CD4-positive, alpha-beta memory T cell (primary cell): ENCODE measurements at places on chromosomes 12 and 14. TPM values are rescaled to one million over a fixed set of nuclear protein-coding genes. Genes with fewer than 3 reads are reported as not detected.

- H3K4me1 ChIP-seq: peaks cover 11% of the 10 kb centered on the region
- no peak overlapping the region for H3K4me3 ChIP-seq
- no peaks in the 10 kb centered on the region for H3K36me3 ChIP-seq
- DNase-seq: no peak
- H3K27ac ChIP-seq: no peak overlapping the region
These were observed 217.9 kb downstream of the CRADD start for GRCh38 chr12:93895089-93895445.

The RHEBL1 gene
- total RNA-seq: 2.9 TPM

- H3K4me1 ChIP-seq: no peaks in the 10 kb centered on the region
- H3K36me3 ChIP-seq: peaks cover 38% of the 10 kb centered on the region
- H3K4me3 ChIP-seq: no peak overlapping the region
These were observed 198.2 kb upstream of the RGS6 start for GRCh38 chr14:71734076-71734475.

- no peaks in the 10 kb centered on the region for H3K27me3 ChIP-seq
- no peaks in the 10 kb centered on the region for H3K36me3 ChIP-seq
- H3K4me3 ChIP-seq: no peak overlapping the region
- no peaks in the 10 kb centered on the region for H3K4me1 ChIP-seq
These were observed 586.3 kb downstream of the LRFN5 start for GRCh38 chr14:42192738-42193653.

The TTC5 gene
- 26.1 TPM for total RNA-seq
